ENCODE measurements at places on chromosomes 3 and 15.

- no peak for DNase-seq
Measured at GRCh38 chr3:47365213-47366153, 15.3 kb upstream of the PTPN23 start.

- DNase-seq = no peak
Measured at GRCh38 chr15:88628018-88628654, 7.0 kb downstream of the AEN start.

DNA sequence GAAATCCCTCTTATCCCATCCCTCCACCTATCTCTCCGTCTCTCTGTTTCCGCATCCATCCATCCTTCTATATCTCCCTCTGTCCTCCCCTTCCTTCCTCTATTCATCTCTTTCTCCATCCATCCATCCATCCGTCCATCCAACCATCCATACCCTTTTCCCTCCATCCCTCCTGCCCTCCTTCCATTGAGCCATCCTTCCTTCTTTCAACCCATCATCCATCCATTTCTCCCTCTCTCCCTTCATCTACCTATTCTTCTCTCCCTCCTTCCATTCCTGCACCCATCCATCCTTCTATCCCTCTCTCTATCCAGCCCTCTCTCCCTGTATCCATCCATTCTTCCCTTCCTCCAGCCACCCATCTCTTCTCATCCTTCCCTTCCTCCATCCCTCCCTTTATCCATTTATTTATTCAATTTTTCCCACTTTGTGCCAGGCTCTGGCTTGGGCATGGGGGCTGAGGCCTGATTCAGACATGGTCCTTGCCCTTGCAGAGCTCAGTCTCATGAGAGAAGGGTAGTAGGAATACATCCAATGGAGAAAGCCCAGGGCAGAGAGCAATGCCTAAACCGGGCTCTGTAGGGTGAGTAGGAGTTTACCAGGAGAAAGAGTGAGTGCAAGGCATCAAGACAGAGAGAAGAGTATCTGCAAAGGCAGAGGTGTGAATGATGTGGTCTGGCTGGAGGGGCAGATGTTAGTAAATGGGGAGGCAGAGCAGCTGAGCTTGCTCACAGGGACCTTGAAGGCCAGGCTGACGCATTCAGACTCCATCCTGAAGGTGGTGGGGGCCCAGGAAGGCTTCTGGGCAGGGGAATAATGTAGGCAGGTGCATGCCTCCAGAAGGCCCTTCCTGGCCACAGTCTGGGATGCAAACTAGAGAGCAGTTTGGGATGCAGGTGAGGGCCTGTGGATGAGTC, 19.5 kb upstream of the FBLN2 start:
- no peak for DNase-seq

DNA sequence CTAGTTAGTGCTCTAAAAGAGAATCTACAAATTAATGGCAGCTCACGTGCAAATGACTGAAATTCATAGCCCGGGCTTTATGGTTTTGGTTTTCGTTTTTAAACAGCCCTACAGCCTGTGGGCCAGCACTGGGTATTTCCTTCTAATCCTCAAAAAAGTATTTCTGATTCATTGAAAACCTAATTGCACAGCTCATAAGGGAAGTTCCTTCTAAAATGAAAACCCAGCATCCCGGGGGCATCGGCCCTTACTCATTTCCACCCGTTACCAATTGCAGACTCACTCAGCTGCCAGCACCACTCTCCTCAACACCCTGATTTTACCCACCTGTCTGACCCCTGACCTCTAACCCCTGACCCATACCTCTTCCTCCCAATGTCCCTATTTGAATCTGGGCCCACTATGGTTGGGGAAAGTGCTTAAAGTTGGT, 59.5 kb upstream of the ZNF148 start:
- DNase-seq = no peak

- no peak for DNase-seq
Measured at GRCh38 chr3:15630646-15631350, 29.3 kb downstream of the BTD start.

DNA sequence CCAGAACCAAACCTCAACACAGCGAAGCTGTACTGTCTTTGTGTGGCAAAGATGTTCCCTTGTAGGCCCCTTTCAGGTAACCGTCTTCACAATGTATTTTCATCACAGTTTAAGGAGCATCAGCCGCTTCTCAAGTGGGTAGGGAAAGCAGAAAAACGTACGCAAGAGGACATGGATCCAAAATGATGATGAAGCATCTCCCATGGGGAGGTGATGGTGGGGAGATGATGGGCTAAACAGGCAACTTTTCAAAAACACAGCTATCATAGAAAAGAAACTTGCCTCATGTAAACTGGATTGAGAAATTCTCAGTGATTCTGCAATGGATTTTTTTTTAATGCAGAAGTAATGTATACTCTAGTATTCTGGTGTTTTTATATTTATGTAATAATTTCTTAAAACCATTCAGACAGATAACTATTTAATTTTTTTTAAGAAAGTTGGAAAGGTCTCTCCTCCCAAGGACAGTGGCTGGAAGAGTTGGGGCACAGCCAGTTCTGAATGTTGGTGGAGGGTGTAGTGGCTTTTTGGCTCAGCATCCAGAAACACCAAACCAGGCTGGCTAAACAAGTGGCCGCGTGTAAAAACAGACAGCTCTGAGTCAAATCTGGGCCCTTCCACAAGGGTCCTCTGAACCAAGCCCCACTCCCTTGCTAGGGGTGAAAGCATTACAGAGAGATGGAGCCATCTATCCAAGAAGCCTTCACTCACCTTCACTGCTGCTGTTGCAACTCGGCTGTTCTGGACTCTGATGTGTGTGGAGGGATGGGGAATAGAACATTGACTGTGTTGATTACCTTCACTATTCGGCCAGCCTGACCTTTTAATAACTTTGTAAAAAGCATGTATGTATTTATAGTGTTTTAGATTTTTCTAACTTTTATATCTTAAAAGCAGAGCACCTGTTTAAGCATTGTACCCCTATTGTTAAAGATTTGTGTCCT, 60.0 kb downstream of the AAGAB start:
- no peak for DNase-seq

Measured in activated T-helper 1 cell treated with anti-CD3 and anti-CD28 coated beads, Interleukin-2, amount 50 U/mL, for 16 hours (primary cell).